Body of pancreas (tissue), 4 donors: ENCODE measurements at places on chromosomes 7 and 10.

GRCh38 chr10:12051241-12051640 is 8.6 kb upstream of the UPF2 start:
- DNase-seq: no peak

- DNase-seq: peak; percentile 70
Measured at GRCh38 chr10:21517134-21518031, 8.1 kb downstream of the SKIDA1 start.

GRCh38 chr10:83994325-83994724 is 145.0 kb upstream of the GHITM start:
- DNase-seq: no peak

DNA sequence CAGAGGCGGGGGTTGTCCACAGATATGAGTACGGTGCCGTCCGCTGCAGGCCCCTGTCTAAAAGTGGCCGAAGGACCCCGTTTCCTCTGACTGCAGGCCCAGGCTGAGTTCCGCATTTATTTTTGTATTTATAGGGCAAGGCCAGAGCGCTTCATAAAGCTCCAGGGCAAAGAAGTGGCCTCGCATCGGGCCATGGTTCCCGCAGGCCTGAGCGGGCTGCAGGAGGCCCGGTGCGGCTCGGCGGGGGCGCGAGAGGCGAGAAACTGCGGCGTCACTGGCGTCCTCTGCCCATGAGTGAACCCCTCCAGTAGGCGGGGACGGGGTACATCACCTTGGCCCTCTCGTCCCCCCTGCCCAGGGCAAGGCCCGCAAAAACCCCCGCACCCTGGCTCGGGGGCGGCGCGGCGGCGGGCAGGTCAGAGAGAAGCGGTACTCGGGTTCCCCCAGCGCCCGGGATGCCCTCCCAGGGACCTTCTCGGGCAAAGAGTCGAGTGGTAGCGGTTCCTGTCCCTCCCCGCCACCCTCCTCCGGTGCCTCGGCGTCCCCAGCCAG is 355.7 kb downstream of the DNAJB6 start:
- DNase-seq: no peak

GRCh38 chr7:31095286-31096197 is 43.4 kb downstream of the ADCYAP1R1 start:
- no peak for DNase-seq

DNA sequence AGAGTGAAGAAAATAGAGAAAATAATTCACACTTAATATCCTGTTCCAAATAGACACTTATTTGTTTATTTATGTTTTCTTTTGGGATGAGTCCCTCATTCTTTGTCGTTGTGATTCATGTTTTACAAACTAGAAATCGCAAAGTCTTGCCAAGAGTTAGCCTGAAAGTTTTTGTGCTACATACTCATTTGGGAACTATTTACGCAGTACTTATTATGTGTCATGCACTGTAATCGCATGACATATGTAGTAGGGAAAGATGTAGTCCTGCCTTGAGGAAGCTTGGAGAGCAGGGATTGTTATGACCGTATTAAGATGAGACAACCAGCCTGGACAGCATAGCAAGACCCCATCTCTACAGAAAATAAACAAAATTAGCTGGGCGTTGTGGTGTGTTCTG is 189.3 kb downstream of the ABCA13 start:
- DNase-seq: no peak

- DNase-seq: no peak
Measured at GRCh38 chr10:49369216-49370162, 26.4 kb downstream of the DRGX start.

- no peak for DNase-seq
Measured at GRCh38 chr10:105986912-105987635, 1177.4 kb downstream of the SORCS1 start.

- DNase-seq: no peak
Measured at GRCh38 chr7:112982441-112983063, 104.1 kb downstream of the GPR85 start.

DNA sequence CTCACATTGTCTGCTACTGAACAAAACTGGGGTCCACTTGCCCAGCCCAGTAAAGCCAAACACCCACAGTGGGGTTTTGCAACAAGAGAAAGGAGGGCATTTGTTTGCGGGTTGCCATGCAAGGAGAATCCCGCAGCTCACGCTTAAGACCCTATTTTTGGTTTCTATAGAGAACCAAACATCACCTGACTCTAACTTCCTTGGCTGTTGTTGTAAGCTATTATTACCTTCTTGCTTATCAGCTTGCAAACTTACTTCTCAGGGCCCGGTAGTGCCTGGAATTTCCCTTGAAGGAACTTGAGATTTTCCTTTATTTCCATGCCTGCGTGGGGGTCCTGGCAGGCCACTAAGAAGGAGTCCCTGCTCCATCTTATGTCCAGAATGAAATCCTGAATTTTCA is 20.7 kb downstream of the IFIT3 start:
- no peak for DNase-seq

DNA sequence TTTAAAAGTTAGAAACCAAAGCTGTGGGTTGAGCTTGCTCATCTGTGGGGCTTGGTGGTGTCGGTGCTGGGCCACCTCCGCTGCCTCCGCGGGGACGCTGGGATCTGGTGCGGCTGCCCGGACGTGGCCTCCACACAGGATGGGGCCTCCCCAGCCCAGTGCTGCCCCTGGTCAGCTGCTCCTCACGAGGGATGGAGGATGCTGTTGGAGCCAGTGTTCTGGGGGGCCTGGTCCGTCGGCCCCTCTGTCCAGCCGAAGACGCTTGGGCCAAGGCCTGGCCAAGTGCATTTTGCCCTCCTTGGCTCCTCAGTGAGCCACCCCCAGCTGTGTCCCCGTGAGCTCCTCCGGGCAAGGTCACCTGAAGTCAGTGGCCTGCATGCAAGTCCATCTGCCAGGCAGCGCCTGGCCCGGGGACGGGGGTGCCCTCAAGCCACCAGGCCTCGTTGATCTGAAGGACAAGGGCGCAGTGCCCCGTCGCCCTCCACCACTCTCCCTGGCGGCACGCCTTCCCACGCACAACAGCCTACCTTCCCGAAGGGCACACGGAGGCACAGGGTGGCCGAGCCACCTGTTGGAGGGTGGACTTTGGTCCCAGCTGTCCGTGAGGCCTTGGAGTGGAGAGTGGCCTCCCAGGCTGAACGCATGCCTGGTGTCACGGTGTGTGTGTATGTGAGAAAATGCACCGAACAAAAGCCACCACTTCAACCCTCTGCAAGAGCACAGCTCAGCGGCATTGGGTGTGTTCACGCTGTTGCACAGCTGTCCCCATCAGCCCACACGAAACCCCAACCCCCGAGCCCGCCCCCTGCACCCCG is 27.3 kb downstream of the KNDC1 start:
- DNase-seq: no peak

GRCh38 chr7:79513261-79513660 is 59.8 kb upstream of the MAGI2 start:
- no peak for DNase-seq

- DNase-seq: no peak
Measured at GRCh38 chr7:96921771-96922170, 83.6 kb upstream of the DLX6 start.

DNA sequence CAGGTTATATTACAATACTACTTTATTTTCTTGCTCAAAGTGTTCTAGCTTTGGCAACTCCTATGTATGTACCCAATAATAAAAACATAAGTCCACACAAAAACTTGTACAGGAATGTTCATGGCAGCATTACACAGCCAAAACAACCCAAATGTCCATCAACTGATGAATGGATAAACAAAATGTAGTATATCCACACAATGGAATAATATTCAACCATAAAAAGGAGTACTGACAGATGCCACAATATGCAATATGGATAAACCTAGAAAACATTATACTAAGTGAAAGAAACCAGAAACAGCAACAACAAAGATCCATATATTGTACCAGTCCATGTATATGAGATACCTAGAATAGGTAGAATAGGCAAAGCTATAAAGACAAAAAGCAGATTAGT is 21.0 kb downstream of the PPA1 start:
- DNase-seq: no peak

- DNase-seq: no peak
Measured at GRCh38 chr7:17815318-17815717, 125.0 kb downstream of the SNX13 start.

GRCh38 chr10:48187713-48188485 is 86.6 kb downstream of the FRMPD2 start:
- DNase-seq: no peak

GRCh38 chr7:139393621-139394211 is 34.0 kb downstream of the LUC7L2 start:
- no peak for DNase-seq

GRCh38 chr7:156158213-156158612 is 345.9 kb upstream of the SHH start:
- peak; percentile 6 for DNase-seq

DNA sequence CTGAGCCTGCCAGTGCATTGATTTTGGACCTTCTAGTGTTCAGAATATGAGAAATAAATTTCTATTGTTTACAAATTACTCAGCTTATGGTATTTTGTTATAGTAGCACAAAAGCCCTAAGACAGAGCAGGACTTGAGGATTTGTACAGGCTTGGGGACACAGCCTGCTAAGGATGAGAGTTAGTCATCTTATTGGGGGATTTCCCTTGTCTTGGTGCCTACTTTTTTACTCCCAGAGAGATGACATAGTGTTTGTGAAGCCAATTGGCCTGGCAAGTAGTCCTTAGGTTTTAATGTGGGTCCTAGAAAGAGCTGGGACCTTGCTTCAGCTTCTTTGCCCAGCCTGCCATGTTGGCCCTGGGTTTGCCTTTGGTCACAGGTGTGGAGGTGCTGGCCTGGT is 364.0 kb downstream of the REEP3 start:
- no peak for DNase-seq

GRCh38 chr7:6237011-6237410 is 35.4 kb downstream of the CYTH3 start:
- no peak for DNase-seq

DNA sequence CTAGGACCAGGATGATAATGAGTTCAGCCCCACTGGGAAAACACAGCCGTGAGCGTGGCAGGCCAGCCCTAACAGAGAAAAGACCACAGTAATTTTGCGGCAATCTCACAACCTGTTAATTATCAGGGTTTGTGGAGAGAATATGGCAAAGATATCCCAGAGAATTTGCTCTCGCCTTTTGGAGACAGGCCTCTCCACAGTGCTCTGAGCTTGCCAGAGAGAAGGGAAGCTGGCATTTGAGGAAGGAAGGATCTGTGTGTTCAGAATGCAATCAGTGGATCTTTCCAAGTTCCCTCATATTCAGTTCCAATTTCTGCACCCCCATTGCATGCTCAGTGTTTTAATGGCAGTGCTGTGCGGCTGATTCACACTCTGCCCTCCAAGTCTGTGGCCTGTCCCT is 60.2 kb downstream of the PLPP4 start:
- DNase-seq: no peak

DNA sequence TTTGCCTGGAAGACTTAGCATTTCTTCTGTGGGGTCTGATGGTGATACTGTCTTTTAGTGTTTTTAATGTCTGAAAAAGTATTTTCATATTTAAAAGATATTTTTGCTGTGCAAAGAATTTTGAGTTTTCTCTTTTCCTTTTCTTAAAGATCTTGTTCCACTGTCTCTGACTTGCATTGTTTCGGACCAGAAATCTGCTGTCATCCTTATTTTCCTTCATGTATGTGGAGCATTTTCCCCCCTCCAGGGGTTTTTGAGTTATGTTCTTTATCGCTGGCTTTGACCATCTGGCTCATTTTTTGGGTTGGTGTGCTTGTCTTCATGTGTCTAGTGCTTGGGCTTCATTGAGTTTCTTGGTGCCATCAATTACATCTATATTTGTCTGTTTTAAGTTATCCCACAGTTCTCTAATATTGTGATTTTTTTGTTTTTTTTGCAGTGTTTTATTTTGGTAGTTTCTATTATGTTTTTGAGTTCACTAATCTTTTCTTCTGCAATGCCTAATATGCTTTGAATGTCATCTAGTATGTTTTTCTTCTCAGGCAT is 119.9 kb downstream of the MGMT start:
- no peak for DNase-seq

DNA sequence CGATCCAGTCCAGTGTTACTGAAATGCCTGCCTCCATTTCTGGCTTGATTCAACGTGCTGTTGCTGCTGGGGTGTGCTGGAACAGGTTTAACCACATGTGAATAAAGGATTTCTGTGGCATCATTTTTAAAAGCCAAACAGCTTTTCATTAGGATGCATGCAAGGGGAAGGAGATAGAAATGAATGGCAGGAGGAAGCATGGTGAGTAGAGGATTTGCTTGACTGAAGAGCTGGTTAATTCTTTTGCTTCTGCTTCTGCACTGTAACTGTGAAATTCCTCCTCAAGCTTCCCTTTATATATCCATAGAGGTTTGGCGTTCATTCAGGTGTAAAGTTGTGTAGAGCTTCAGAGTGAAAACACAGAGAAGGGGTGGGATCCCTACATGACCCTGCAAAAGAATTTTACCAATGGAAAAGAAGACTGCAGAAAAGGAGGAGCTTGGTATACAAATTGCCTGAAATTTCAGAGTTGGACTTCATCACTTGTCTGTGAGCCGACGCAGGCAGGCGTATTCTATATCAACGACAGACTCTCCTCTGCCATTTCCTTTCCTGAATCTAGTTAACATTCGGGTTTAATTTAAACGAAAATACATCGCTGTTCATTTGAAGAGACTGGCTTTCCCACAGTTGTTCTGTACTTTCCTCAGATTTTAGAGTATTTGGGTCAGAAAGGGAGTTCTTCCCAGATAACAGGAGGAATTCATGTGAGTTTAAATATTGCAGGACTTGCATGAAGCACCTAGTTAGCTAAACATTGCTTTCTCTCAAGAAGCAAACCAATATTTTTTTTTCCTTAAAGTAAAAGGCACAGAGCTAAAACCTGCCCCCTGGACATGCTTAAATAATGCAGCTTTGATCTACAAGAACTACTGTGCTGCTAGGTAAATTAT is at the start of gene SOSTDC1:
SOSTDC1 (minus strand) TSS at position 270 of the 893 bp plus-strand sequence; CDS start at position 200, 70 bp downstream.
- peak; percentile 7 for DNase-seq

DNA sequence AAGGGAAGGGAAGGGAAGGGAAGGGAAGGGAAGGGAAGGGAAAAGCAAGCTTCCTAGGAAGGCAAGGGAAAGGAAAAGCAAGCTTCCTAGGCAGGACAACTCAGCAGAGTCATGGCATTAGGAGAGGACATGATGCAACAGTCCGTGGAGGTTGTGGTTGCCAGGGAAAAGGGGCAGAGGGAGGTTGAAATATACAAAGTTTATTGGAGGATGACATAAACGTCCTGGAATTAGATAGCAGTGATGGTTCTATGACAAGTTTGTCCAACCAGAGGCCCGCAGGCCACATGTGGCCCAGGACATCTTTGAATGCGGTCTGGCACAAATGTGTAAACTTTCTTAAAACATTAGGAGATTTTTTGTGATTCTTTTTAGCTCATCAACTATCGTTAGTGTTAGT is 59.8 kb upstream of the OPN4 start:
- DNase-seq: no peak
